IMR-90 (cell line): ENCODE measurements at places on chromosomes 13 and 19. TPM values are rescaled to one million over a fixed set of nuclear protein-coding genes. Genes with fewer than 3 reads are reported as not detected.

The MAP2K7 gene
- polyA plus RNA-seq, result 15.6 TPM in 2 replicates

The NXNL1 gene
- polyA plus RNA-seq, result not detected in 2 replicates

The KLF16 gene
- polyA plus RNA-seq, result 13.1 and 31.4 TPM in 2 replicates

The KLK15 gene
- polyA plus RNA-seq, result not detected in 2 replicates

The IPO5 gene
- polyA plus RNA-seq, result 80.8 and 89.2 TPM in 2 replicates

DNA sequence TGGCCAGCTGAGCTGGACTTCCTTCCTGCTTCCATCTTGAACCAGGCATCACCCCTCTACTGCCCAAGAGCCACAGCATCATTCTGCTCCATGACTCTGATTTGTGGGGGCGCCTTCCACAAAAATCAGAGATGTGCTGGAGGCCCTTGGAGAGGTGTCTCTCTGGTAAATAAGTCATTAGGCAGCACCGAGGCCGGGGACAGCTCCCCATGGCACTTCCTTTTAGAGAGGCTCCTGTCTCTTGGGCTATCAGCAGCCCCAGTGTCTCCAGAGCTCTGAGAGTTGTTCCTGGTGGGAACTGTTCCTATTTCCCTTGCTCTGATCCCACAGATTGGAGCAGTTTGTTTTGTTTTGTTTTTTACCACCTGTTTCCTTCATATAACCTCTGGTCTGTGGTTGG, 19.9 kb downstream of the NWD1 start:
- H3K27ac ChIP-seq, result no peak overlapping the region
- H3K36me3 ChIP-seq, result no peaks in the 10 kb centered on the region
- DNase-seq, result no peak
- H3K4me1 ChIP-seq, result no peaks in the 10 kb centered on the region

DNA sequence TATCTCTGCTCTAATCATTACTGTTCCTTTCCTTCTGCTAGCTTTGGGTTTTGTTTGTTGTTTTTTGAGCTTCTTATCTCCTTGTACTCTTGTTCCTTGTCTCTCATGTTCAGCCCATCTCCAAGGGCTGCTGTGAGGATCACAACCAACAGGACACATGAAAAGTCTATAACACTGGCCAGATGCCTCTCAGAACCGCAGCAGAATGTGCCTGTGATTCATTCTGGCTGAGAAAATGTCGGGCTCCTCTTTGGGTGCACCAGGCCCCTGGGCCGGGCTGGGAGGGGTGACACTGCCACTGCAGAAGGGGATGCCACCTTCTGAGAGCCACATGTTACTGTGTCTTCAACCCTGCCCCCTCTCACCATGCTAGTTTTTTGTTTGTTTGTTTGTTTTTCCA, 48.0 kb downstream of the GGACT start:
- no peaks in the 10 kb centered on the region for H3K27me3 ChIP-seq
- H3K4me1 ChIP-seq, result peaks cover 5% of the 10 kb centered on the region; the same call in 1 of the 2 replicates
- no peak overlapping the region for H3K4me3 ChIP-seq
- no peak overlapping the region for H3K27ac ChIP-seq
- peak; percentile 30 for DNase-seq
- H3K36me3 ChIP-seq, result no peaks in the 10 kb centered on the region

DNA sequence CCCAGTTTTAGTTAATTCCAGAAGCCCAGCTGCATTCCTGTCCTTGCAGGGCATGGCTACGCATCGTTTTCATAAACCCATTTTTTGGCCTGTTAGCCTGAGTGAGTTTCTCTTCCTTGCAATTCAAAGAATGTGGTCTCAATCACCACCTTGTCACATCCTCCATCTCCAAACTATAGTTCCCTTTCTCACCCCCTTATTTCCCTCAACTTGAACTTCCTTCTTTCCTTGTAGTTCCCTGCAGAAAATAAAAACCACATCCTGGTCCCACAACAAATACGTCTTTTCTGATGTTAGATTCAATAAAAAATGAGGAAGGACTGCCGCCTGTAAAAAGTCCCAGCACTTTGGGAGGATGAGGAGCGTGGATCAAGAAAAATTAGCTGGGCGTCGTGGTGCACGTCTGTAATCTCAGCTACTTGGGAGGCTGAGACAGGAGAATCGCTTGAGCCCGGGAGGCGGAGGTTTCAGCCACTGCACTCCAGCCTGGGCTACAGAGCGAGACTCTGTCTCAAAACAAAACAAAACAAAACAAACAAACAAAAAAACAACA, 13.2 kb downstream of the ADGRE3 start:
- H3K4me1 ChIP-seq, result no peaks in the 10 kb centered on the region
- H3K27ac ChIP-seq, result no peak overlapping the region
- H3K27me3 ChIP-seq, result no peaks in the 10 kb centered on the region
- no peak overlapping the region for H3K4me3 ChIP-seq
- H3K36me3 ChIP-seq, result no peaks in the 10 kb centered on the region

DNA sequence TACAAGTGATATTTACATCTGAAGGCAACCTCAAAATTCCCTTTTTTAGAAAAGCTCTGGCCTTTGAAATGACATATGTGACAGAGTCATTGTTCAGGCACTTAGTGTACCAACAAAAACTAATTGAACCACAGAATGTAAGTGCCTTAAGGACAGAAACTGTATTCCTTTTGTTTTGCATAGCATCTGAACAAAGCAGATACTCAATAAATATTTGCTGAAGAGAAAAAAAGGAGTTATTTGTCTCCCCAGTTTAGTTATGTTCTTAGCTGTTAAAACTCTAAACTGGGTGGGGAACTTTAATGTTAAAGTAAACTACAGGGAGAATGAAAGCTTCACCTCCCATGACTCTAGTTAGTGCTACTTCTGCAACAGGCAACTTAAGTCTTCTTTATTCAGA, 56.8 kb upstream of the KLF5 start:
- H3K4me3 ChIP-seq, result no peak overlapping the region
- no peaks in the 10 kb centered on the region for H3K27me3 ChIP-seq
- no peaks in the 10 kb centered on the region for H3K4me1 ChIP-seq
- H3K27ac ChIP-seq, result no peak overlapping the region

GRCh38 chr19:3284759-3285646, 60.5 kb downstream of the CELF5 start:
- no peaks in the 10 kb centered on the region for H3K4me1 ChIP-seq
- peak; percentile 37 for DNase-seq
- peaks cover 33% of the 10 kb centered on the region for H3K27me3 ChIP-seq
- H3K36me3 ChIP-seq, result no peaks in the 10 kb centered on the region
- no peak overlapping the region for H3K27ac ChIP-seq

DNA sequence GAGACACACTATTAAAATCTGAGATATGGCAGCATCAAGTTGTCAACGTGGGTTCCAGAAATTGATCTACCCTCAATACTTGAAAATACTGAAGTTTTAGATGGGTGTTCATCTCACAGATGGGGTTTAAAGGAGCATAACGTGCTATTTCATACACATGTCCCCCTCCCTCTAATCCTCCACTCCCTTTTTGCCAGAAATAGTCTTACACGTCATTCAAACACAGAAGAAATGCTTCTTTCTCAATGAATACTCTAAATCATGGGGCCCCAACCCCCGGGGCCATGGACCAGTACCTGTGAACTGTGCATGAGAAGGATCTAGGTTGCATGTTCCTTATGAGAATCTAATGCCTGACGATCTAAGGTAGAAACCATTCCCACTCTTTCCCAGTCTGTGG, 19.6 kb downstream of the KLF12 start:
- H3K27me3 ChIP-seq, result no peaks in the 10 kb centered on the region
- H3K36me3 ChIP-seq, result no peaks in the 10 kb centered on the region
- H3K4me3 ChIP-seq, result no peak overlapping the region
- peaks cover 6% of the 10 kb centered on the region; the same call in 1 of the 2 replicates for H3K4me1 ChIP-seq

DNA sequence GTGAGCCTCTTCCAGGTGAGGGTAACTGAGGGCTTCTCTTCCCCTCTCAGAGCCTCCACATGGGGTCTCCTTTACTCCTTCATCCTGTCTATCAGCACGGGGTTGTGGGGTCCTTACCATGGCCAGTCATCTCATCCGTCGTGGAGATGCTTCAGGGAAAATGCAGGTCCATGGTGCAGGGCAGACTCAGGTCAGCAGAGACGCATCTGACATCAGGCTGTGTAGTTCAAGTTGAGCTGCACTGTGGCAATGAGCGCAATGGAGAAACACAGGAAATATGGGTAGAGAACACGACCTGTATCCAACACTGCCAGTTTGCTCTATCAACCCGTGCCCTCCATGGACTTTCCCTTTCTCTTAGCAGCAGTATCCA, 13.9 kb downstream of the LILRA5 start:
- H3K4me1 ChIP-seq, result no peaks in the 10 kb centered on the region
- no peak overlapping the region for H3K4me3 ChIP-seq
- no peaks in the 10 kb centered on the region for H3K36me3 ChIP-seq
- no peaks in the 10 kb centered on the region for H3K27me3 ChIP-seq

- 0 out of 2 replicates have a peak, but pooled peaks cover 3% of the 10 kb centered on the region for H3K4me1 ChIP-seq
- DNase-seq, result no peak
- H3K27ac ChIP-seq, result no peak overlapping the region
- no peaks in the 10 kb centered on the region for H3K27me3 ChIP-seq
- no peak overlapping the region for H3K4me3 ChIP-seq
These were observed 2.8 kb downstream of the IGFLR1 start for GRCh38 chr19:35739275-35740107.

GRCh38 chr19:11108746-11109145, 19.5 kb downstream of the LDLR start:
- no peaks in the 10 kb centered on the region for H3K4me1 ChIP-seq
- DNase-seq, result no peak
- no peaks in the 10 kb centered on the region for H3K27me3 ChIP-seq
- H3K27ac ChIP-seq, result no peak overlapping the region
- peaks cover 71% of the 10 kb centered on the region for H3K36me3 ChIP-seq

GRCh38 chr13:59458908-59459579, 704.7 kb downstream of the DIAPH3 start:
- peak overlapping the region; percentile 80 for H3K27ac ChIP-seq
- no peaks in the 10 kb centered on the region for H3K27me3 ChIP-seq
- peaks cover 6% of the 10 kb centered on the region for H3K4me1 ChIP-seq
- peak; percentile 85 for DNase-seq
- no peaks in the 10 kb centered on the region for H3K36me3 ChIP-seq
- no peak overlapping the region for H3K4me3 ChIP-seq

GRCh38 chr19:3263866-3264265, 39.4 kb downstream of the CELF5 start:
- no peaks in the 10 kb centered on the region for H3K36me3 ChIP-seq
- H3K27ac ChIP-seq, result no peak overlapping the region
- DNase-seq, result no peak

DNA sequence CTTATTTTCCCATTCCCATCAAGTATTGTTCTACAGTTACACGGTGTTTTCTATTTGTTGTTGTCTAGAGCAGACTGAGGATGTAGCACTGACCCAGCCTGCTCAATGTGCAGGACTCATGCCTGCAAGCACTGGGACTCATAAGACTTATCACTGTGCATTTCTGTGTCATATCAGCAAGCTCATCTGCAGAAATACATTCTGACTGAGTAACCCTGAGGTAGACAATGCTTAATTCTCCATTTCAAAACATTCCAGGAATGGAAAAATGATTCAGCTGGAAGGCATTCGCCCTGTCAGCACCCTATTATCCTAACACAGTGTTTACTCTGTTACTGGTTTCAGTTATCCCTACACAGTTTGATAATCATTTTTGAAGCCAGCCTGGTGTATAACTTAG, 2506.4 kb downstream of the PCDH9 start:
- H3K4me1 ChIP-seq, result no peaks in the 10 kb centered on the region
- no peaks in the 10 kb centered on the region for H3K27me3 ChIP-seq
- H3K4me3 ChIP-seq, result no peak overlapping the region
- no peaks in the 10 kb centered on the region for H3K36me3 ChIP-seq
- peak; percentile 94 for DNase-seq
